Activated gamma-delta T cell treated with Interleukin-2 at 50 U/mL for 16 hours (primary cell): ENCODE measurements at places on chromosomes 7 and 10.

GRCh38 chr7:94669773-94670495, 14.0 kb upstream of the SGCE start:
- DNase-seq = no peak

- no peak for DNase-seq
These were observed 5.1 kb downstream of the ANKRD2 start for GRCh38 chr10:97577701-97578100.

DNA sequence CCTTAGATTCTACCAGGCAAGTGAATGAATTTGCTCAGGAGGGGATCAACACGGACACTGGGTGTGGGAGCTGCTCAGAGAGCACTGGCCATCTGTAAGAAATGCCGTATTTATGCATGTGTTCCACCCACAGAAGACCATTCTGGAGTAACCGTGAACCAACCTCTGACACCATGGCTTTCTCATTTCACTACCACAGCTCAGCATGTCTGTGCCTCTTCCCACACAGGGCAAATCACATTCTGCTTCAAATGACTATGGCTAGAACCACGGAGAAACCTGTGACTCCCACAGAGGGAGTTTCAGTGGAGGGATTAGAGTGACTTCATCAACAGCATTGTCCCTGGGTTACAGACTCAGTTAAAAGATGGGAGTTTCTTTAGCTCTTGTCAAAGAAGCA, 893.4 kb downstream of the XPNPEP1 start:
- DNase-seq = no peak

DNA sequence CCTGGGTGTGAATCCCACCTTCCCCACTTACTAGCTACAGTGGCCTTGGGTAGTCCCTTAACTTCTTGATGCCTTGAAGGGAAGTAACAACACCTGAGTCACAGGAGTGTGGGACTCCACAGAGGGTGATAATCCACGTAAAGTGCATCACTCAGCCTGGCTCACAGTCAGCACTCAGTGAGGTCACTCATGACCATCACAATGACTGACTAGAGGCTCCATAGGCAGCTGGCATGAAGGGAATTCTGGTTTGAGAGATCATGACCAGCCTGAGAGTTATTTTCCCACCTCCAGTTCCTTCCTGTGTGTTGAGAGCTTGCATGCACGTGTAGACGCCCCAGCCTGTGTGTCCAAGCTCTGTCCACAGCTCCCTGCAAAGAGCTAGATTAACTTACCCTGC, 34.8 kb downstream of the NEUROG3 start:
- no peak for DNase-seq

DNA sequence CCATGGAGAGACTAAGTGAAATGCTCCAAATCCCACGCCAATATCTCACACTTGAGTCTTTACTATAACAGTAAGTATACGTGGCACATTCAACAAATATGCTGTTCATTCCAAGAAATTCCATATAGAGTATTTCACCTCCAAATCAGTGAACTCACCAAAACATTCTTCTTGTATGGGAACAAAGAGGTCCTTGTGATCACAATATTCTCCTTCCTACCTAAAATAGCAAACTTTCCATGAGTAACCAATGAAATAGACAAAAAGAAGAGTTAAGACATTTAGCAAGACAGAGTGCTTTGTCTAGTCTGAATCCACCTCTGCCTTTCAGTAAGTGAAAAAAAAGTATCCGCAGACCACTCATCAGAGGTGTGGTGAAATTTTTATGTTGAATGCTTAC, 77.3 kb upstream of the NXPH1 start:
- DNase-seq = no peak

- no peak for DNase-seq
These were observed 553 bp downstream of the TSPAN15 start for GRCh38 chr10:69451784-69452251.

DNA sequence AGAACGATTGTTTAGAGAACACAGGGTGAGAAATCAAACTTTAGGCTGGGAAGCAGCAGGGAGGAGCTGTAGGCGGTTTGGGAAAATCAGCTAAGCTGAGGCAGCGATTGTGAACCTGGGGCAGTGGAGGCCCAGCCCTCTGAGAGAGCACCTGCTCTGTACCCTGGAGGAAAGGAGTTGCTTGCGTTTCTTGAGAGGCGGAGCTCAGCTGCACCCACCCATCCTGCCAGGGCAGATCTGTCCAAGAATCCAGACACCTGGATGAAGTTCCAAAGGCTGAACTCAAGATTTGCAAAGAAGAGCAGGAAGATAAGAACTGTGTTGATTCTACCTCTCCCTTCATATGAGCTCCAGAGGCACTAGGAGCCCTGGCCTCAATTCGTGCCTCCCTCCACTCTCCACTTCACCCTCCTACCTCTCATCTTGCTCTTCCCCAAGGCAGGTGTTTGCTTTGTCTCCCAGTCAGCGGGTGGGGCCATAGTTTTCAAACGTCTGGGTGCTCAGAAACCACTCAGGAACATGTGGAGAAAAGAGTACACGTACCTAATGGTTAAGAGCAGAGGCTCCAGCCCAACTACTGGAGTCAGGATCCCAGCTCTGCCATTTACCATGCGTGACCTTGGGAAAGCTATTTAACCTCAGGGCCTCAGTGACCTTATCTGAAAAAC, 21.5 kb upstream of the TMEM213 start:
- no peak for DNase-seq

DNA sequence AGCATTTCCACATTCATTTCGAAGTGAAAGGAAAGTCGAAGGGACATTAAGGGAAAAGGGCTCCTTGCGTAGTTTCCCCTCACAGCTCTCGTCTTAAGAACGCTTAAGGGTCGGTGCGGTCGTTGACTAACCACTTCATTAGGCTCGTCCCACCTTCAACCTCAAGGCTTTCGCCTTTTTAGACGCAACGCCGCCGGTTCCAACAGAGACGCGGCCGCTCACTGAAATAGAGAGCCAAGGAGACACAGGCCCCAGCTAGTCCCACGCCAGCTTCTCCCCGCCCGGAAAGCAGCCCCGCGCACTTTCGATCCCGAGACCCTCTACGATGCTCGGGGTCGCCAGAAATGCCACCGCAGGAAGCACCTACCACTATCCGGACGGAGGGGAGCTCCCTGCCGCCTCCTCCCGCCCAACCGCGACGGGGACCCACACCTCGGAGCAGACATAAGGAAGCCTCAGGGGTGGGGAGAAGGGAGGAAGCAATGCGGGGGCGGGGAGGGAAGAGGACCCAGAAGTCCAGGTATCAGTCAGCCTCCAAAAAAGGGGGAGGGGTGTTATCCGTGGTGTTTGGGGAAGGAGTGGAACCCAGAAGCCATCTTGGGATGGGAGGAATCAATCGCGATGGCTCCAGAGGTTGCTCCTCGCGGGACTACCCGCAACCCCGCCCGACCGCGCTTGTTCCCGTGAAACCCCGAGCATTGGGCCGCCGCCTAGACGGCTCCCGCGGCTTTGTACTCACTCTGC, 559 bp downstream of the TRA2A start:
- peak; percentile 37 for DNase-seq

DNA sequence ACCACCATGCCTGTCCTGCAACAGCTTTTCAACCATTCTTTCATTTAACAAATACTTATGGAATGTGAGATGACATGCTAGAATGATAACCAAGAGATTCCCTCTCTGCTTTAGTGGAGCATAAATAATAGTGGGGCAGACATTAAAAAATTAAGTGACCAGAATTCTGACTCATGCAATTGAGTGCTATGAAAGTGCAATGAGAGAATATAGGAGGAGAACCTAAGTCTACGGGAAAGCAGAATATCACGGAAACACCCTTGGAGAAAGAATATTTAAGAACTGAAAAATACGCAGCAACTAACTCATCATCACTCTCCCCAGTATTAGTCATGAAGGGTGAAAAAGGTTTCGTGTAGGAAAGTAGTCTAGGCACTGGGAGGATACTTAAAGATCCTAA, 7.1 kb downstream of the KIF5B start:
- DNase-seq = no peak

DNA sequence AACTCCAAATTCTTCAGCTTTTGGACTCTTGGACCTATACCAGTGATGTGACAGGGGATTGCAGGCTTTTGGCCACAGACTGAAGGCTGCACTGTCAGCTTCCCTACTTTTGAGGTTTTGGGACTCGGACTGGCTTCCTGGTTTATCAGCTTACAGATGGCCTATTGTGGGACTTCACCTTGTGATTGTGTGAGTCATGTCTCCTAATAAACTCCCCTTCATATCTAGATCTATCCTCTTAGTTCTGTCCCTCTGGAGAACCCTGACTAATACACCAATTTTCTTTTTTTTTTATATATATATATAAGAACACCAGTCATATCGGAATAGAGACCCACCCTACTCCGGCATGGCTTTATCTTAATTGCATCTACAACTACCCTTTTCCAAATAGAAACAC, 166.8 kb downstream of the ETV1 start:
- DNase-seq = no peak

GRCh38 chr7:131627735-131628190, 71.3 kb upstream of the PODXL start:
- DNase-seq = no peak

- DNase-seq = no peak
These were observed 62.9 kb upstream of the MKRN1 start for GRCh38 chr7:140542228-140542603.

DNA sequence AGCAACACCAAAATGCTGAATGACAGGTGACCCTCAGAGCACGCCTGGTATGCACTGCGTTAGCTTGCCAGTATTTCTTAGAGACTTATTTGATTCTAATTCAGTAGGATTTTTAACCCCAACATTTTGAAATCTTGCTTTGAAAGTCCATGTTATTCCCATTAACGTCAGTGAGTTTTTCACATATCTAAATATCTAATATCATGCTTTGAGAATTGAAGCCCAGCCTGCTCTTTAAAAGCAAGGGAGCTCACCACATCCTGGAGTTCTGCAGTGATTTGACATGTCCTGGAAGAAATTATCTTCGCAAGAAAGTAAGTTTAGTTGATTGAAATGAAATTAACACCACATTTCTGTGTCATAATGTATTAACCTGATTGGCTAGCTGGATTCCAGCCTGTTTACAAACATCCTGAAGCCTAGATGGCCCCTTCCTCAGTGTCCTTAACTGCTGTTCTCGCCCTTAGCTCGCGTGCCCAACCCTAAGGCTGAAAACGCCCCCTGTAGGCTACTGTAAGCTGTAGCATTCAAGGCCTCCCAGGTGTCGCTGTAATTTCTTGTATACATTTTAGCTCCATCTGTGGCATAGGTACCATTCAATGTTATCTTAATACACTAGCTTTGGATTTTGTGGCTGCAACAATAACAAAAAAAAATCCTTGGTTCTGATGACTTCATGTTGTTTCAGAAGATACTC, 191.5 kb downstream of the MGMT start:
- DNase-seq = no peak

GRCh38 chr7:30303312-30304039, 19.1 kb downstream of the ZNRF2 start:
- no peak for DNase-seq

- DNase-seq = no peak
These were observed 37.7 kb upstream of the ITPRID1 start for GRCh38 chr7:31476073-31476745.
